ENCODE measurements at places on chromosomes 4 and X. TPM values are rescaled to one million over a fixed set of nuclear protein-coding genes. Genes with fewer than 3 reads are reported as not detected.
A peak's percentile ranks its signal among the peaks of the same experiment; 100 is the strongest.

The CNGA1 gene
- total RNA-seq: 0.18 TPM

The SPATA18 gene
- 0.10 TPM for total RNA-seq

The STS gene
- 1.0 TPM for total RNA-seq

The USP11 gene
- total RNA-seq: 97.8 TPM

The FABP2 gene
- total RNA-seq: not detected

The YY2 gene
- 0.30 TPM for total RNA-seq

The PIM2 gene
- total RNA-seq: 161 TPM

The ZNF732 gene
- total RNA-seq: not detected

The RBPJ gene
- total RNA-seq: 103 TPM

The AFM gene
- total RNA-seq: not detected

GRCh38 chrX:72123471-72124185, 8.1 kb downstream of the RTL5 start:
- DNase-seq: peak; percentile 67

DNA sequence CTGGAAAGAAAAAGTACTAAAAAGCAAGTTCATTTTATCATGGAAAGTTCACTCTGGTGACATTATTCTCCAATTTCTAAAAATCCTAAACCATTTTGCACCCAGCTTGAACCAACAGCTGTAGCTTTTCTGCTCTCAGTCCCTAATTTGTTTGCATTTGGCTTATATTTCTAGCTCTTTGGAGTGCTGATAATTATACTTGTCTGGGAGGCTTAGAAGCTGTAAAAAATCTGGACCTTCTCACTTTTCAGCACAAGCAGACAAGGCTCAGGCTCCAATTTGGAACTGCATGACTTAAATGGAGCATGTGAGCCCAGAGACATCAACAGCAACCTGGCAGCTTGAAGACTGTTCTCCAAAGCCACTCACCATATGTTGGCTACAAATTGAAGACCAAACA, 170.9 kb upstream of the PCDH18 start:
- no peak for DNase-seq

GRCh38 chrX:32599156-32599555, 612.2 kb downstream of the DMD start:
- DNase-seq: no peak

DNA sequence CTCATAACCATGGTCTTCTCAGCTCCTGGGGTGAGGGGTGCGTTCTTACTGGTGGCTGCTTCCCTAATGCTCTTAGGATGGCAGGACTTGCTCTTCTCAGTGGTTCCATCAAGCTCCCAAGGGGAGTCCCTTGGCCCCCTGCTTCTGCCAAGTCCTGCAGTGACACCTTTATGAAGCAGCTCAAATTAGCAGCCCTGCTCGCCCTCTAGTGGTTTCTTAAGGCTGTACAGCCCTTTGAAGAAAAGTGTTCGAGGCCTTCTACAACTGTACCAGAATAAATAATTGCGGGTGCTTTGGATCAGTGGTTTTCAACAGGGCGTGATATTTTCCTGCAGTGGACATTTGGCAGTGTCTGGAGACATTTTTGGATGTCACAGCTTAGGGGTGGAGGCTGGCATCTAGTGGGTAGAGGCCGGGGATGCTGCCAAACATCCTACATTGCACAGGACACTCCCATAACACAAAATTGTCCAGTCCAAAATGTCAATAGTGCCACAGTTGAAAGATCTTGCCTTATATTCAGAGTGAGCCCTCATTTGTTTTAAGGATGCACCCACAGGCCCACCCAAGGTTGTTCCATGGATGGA, 204.7 kb upstream of the S100G start:
- DNase-seq: peak; percentile 51

Data from H7 (cell line).